ENCODE measurements at places on chromosomes 4 and X. TPM values are rescaled to one million over a fixed set of nuclear protein-coding genes. Genes with fewer than 3 reads are reported as not detected.

Gene PPEF2
- polyA plus RNA-seq, result not detected

Gene SPANXC
- not detected for polyA plus RNA-seq

Gene AFF2
- not detected for polyA plus RNA-seq

DNA sequence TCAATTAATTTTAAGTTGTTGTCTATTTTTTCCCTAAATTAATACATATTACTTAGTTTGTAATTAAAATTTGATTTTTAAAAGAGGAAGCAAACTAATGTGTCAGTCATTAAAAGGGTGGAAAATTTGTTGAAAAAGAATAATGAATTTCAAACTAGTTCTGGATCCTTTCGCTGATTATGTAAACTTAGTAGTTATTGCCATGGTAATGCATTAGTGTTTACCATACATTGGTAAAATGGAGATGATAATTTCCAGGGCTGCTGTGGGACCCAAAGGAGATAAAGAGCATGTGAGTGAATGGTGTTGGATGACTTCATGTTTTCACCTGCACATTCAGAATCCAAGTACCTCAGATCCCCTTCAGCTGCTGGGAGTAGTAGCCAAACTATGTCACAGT is 6.5 kb downstream of the BEX3 start:
- DNase-seq, result no peak

DNA sequence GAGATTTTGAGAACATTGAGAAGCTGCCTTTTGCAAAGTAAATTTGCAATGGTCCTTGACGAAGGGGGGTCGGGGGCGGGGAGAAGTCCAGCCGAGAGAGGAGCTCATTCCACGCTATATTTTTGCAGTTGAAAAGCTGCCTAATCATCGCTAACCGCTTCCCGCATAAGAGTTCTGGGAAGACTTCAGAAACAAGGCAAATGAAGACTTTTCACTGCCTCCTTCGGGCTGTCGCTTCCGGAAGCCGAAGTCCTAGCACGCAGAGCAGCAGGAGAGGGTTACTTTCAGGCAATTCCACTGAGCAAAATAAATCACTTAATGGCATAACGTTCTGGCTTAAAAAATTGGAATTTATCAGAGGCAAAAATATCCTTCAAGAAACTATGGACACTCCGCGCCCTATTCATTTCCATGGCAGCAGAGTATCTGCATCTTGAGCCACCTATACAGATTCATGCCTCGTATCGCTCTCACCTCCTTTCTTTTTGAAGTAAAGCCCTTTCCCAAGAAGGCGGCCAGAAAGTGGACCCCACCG is 2.6 kb upstream of the LRAT start:
- no peak for DNase-seq

Gene CCDC158
- polyA plus RNA-seq, result not detected

Gene HOPX
- 163 TPM for polyA plus RNA-seq

DNA sequence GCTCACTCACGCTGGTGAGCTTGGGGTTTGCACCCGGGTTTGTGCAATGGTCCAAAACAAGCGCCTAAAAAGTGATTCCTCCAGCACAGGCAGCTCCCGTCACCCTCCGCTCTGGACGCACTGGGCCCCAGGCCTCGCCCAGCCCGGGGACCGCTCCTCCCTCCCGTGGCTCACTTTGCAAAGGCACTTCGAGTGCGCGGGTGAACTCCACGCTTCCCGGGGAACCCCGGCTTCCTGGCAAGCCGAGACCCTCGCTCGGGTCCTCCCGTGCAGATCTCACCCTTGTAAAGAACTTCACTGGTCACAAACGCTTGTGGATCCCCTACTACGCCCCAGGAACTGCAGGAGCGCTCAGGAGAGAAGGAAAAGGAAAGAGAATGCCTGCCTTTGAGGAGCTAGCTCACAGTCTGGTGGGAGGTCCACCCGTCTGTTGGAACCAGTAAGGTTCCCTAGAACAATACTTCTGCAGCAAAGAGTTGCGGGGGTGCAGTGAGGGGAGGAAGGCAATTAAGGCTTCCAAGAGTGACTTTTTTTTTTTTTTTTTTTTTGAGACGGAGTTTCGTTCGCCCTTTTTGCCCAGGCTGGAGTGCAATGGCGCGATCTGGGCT is at the start of gene CTPS2:
CTPS2 (minus strand) TSS at position 122 of the 608 bp plus-strand sequence. CDS start 9,767 bp downstream, outside the sequence.
- peak; percentile 31 for DNase-seq

Gene CT83
- not detected for polyA plus RNA-seq
